Stimulated activated CD8-positive, alpha-beta memory T cell treated with anti-CD3 and anti-CD28 coated beads, Interleukin-4, amount 100 ng/mL, for 4 hours (primary cell): ENCODE measurements at places on chromosomes 11 and 22.

DNA sequence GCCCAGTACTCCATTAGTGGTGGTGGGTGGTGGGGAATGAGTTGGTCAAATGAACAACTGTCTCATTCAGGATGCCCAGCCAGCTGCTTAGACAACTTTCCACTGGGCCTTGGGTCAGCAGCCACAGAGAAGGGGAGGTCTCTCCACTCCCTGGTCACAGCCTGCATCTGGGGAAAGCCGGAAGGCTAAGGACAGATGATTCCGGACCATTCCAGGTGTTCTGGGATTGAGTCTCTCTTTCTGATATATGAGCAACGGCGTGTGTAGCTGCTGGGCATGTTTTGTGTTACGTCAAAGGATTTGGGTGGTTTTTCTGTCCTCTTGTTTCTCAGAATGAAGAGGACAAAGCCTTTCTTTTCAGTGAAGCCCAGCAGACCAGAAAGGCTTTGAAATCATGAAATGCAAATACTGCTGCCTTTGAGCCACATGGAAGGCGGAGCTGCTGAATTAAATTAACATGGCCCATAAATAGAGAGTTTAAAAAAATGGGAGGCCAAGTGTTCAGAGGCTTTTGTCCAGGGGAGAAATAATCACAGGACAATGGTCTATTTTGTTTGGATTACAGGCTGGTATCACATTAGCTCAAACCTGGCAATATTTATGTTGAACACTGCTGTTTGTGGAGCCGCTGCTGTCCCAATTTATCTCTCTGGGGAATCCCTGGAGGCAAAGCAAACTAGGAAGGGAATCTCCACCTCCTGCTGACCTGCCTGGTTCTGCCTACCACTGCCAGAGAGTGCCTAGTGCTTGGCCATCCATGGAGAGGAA lies 234.4 kb upstream of the E2F8 start:
- DNase-seq = no peak

DNA sequence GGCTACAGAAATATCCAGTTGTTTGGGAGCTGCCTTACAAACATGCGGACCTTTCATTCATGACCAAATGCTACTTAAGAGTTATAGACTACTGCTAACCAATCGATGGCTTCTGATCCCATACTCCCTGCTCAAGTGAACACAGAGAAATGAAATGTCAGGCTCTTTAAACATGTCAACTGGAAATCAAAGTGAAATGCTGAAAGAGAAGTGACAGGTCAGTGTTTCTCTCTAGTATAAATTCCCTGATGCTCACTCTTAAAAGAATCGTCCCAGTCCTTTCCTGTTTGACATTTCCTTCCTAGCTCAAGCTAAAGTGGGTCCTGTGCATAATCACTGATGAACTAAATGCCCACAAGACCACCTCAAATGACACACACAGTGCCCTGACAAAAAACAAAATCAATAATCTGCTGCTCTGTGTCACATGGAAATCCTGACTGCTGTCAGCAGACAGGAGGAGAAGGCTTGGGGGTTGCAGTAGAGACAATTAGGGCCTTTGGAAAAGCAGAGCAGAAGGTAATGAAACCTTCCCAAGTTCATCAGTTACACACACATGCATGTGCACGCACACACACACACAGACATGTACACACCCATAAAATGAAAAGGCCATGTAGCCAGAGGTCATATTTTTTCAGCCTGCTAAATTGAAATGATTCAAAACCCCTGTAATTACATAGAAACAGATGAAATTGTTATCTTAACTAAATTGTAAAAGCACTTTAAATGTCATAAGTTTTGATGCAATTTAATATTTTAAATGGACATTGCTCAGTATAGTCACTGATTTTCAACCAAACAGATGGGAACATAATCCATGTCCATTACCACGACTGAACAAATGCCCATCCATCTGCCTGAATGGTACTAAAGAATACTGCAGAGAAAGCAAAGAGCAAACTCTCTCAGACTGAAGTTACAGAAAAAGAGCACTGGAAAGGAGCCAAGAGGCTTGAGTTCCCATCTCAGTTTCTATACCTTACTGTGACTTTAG lies 330.7 kb downstream of the TTC28 start:
- no peak for DNase-seq

- DNase-seq = no peak
These were observed 34.2 kb downstream of the MRGPRD start for GRCh38 chr11:68946416-68947090.

DNA sequence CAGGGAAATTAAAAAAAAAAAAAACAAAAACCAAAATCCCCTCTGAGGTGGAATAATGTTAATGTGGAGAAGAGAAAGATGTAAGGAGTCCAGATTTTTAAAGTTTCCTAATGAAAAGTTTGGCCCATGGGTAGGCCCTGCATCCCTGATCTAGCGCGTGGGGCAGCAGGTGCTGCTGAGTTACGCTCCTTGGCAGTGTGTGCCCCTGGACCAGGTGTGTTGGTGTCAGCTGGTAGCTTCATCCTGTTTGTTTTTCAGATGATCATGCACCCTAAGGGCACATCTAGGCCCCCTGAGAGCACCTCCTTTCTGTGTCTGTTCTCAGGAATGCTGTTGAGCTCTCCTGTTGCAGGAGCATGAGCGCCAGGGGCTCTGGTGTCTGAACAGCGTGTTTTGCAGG lies 6.7 kb downstream of the DGCR8 start:
- DNase-seq = no peak

DNA sequence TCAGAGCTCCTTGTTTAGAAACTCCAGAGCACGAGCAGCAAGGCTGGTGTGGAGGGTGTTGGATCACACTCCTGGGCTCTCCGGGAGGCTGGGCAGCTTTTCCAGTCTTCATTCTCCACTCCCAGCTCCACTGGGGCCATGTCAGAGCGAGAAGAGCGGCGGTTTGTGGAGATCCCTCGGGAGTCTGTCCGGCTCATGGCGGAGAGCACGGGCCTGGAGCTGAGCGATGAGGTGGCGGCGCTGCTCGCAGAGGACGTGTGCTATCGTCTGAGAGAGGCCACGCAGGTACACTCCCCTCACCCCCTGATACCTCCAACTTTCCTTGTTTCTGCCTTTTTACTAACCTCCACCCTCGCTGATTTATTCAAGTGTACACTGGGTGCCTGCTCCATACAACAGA lies 4.5 kb downstream of the TAF6L start:
- DNase-seq = no peak

GRCh38 chr11:116929414-116930090 lies 92.1 kb upstream of the APOA1 start:
- DNase-seq = no peak

GRCh38 chr11:116702772-116703385 lies 69.9 kb downstream of the BUD13 start:
- no peak for DNase-seq

GRCh38 chr11:35373284-35373933 lies 45.9 kb downstream of the SLC1A2 start:
- DNase-seq = no peak

- DNase-seq = no peak
These were observed 194.3 kb downstream of the OPCML start for GRCh38 chr11:133337951-133338418.

GRCh38 chr11:44852159-44852747 lies 98.4 kb downstream of the TP53I11 start:
- DNase-seq = no peak

DNA sequence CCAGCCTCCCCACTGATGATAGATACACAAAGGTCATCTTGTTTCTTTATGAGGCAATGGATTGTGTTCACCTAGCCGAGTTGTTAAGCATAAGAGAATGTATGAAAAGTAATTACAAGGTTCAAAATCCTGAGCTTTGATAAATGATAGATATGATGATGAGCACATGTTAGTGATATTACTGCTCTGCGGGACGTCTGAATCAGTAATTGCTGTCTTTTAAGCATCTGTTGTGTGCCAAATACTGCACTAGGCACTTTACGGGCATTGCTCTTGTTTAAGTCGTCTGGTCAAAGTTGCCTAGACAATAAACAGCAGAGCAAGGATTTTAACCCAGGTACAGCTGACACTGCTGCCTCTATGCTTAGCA lies 559 bp upstream of the RNF141 start:
- DNase-seq = no peak

DNA sequence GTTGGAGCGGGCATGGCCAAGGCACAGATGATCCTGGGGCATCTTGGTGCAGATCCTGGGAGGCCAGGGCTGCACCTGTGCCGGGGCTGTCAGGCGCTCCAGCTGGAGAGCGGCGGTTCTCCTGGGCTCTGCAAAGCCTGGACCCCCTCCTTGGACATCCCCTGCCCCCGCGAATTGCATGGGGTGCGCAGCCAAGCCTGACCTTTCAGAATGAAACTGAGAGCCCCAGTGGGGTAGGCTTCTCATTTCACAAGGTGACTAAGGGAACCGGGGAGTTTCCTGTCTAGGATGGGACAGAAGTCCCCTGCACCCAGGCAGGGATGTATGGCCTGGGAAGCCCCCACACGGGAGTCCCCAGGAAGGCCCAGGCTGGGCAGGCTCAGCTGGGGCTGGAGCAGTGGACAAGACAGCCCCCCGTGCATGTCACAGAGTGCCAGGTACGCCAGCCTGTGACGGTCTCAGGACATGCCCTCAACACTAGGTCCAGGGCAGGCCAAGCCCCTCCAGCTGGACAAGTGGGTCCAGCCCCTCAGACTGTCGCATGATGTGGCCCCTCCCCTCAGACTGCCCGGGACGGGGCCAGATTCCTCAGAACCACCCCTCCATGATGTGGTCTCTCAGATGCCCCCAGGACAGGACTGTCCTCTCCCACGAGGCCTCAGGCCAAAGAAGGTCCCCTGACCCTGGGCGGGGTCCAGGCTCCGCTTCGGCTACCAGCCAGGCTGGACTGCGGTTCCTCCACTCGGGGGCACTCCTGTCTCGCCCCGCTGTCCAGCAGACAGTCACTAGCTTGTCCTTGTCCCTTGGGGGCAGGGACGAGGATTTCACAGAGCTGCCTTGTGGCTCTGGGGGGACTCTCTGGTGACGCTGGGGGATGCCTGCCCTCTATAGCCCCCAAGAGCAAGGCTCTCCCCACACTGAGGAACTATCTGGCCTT lies 2.3 kb downstream of the LSP1 start:
- DNase-seq = no peak

- DNase-seq = no peak
These were observed 38.5 kb upstream of the GLYATL1 start for GRCh38 chr11:58900479-58901420.

GRCh38 chr22:45638834-45639746 lies 32.5 kb upstream of the ATXN10 start:
- DNase-seq = no peak

DNA sequence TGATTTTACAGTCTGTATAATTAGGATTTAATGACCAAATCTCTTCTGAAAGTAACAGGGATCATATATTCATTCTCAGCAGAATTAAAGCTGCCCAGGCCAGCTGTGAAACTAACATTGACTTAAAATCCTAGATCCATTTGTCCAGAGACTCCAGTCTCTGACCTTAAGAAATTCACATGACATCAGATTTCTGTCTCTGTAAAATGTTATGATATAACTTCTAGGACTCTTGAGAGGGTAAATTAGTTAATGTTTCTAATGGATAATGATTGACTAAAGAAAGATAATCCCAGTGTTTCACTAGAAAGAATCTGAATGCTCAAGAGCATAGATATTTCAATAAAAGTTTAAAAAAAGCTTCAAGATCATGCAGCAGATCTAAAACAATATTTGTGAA lies 6.3 kb downstream of the NOX4 start:
- no peak for DNase-seq

GRCh38 chr11:20363149-20363499 lies 390 bp upstream of the HTATIP2 start:
- DNase-seq = no peak

DNA sequence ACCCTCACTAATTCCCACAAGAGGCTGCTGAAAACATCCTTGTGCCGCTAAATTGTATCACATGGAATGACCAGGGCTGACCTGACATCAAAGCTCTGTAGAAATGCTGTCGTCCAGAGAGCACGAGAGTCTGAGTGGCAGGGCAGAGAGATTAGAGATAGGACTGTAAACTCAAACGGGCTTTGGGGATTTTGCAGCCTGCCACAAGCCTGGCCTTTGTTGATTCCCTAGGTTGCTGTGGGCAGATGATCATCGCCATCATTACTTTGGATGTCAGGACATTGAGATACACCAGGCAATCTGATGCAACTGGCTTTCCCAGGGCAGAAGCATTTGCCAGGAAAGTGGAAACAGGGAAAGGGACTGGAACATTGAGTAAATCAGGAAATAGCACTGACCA lies 131.6 kb downstream of the ETS1 start:
- no peak for DNase-seq

DNA sequence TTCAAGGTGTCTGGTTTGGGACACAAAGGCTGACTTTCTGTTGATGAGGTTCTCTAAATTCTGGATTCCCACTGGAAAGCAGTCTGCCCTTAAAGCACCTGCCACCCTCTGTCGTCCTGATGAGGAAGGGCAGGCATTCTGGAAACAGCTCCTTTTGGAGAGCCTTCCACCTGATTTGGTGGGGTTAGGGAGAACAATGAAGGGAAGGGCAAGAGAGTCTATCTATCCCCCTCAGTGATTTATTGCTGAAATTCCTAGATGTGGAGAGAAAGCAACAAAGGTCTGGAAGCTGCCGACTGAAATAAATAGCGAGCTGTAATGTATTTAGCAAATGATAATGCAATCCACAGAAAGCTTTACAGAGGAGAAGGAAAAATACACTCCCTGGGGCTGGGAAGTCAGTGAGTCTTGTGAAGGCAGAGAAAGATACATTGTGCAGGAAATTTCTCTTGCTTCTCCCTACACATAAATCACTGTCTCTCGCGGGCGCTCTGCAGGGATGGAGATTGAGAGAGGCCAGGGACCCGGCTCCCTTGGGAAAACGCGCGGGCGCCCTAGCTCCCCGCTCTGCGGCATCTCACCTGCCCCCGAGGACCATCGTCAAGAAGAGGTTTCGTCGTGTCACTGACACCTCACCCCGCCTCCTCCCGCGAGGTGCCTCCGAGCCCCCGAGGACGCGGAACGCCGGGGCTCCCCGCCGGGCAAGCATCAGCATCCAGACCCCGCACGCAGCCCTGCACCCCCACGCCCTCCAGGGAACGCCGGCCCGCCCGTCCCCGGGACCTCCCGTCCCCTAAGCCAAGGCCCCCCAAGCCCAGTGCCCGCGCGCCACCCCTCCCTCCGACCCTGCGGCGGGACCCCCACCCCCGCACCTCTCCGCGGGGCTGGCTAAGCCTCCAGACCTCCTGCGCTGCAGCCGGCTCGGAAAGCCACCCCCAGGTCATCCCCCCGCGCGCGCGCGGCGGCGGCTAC lies 673 bp downstream of the CDON start:
- DNase-seq = peak; percentile 17

- DNase-seq = no peak
These were observed 3.7 kb downstream of the ALX4 start for GRCh38 chr11:44306052-44306917.

GRCh38 chr11:2510626-2511402 lies 66.0 kb downstream of the KCNQ1 start:
- DNase-seq = no peak

GRCh38 chr11:45158891-45159605 lies 12.6 kb downstream of the PRDM11 start:
- no peak for DNase-seq

- DNase-seq = no peak
These were observed 27.5 kb upstream of the POU2AF1 start for GRCh38 chr11:111406589-111406988.
